A549 treated with CORT108297 at 1 μM for 4 hours (cell line): ENCODE measurements at places on chromosomes 5 and 9. TPM values are rescaled to one million over a fixed set of nuclear protein-coding genes. Genes with fewer than 3 reads are reported as not detected.

The ATP10B gene
- not detected in 5 replicates for total RNA-seq

The SLU7 gene
- total RNA-seq: 37.2 to 72.6 TPM (median 44.1 TPM) in 5 replicates

The C7 gene
- not detected in 5 replicates for total RNA-seq

The DNM1 gene
- total RNA-seq: 78.2 to 96.1 TPM (median 86.9 TPM) in 5 replicates

The GAPVD1 gene
- 11.8 to 17.0 TPM (median 16.0 TPM) in 5 replicates for total RNA-seq

The FRMPD1 gene
- total RNA-seq: 0.03 to 0.05 TPM (median 0.04 TPM) in 4 of 5 replicates, not detected in the other

The ARID3C gene
- 0.15 to 0.25 TPM (median 0.24 TPM) in 4 of 5 replicates, not detected in the other for total RNA-seq

The CYFIP2 gene
- 16.3 to 24.1 TPM (median 21.2 TPM) in 5 replicates for total RNA-seq

The KCNN2 gene
- 0.06 to 0.20 TPM (median 0.12 TPM) in 5 replicates for total RNA-seq

The SYK gene
- total RNA-seq: 0.02 to 0.31 TPM (median 0.09 TPM) in 4 of 5 replicates, not detected in the other

The FSD1L gene
- 3.4 to 4.3 TPM (median 4.0 TPM) in 5 replicates for total RNA-seq

The HMMR gene
- total RNA-seq: 22.8 to 33.6 TPM (median 27.5 TPM) in 5 replicates

The SHISAL2B gene
- total RNA-seq: 0.18 TPM in 1 of 5 replicates, not detected in the others

The ZNF300 gene
- 2.3 to 2.8 TPM (median 2.7 TPM) in 5 replicates for total RNA-seq

The MEGF10 gene
- not detected in 5 replicates for total RNA-seq

The GABRA6 gene
- not detected in 5 replicates for total RNA-seq

The FOXD4L5 gene
- total RNA-seq: 0.03 to 0.07 TPM (median 0.04 TPM) in 3 of 5 replicates, not detected in the others

The PTTG1 gene
- total RNA-seq: 199 to 299 TPM (median 208 TPM) in 5 replicates

The PIP5KL1 gene
- total RNA-seq: 1.4 to 2.4 TPM (median 2.3 TPM) in 5 replicates

The MYOZ3 gene
- 0.06 to 0.31 TPM (median 0.15 TPM) in 4 of 5 replicates, not detected in the other for total RNA-seq

The CDH9 gene
- total RNA-seq: not detected in 5 replicates

The ZNF782 gene
- 1.4 to 2.2 TPM (median 1.8 TPM) in 5 replicates for total RNA-seq

The NEURL1B gene
- total RNA-seq: 2.5 to 3.9 TPM (median 3.3 TPM) in 5 replicates

The CCDC187 gene
- total RNA-seq: 0.01 to 0.02 TPM (median 0.02 TPM) in 3 of 5 replicates, not detected in the others

The SERINC5 gene
- total RNA-seq: 5.2 to 8.0 TPM (median 6.4 TPM) in 5 replicates

The SV2C gene
- not detected in 5 replicates for total RNA-seq

The FGF18 gene
- 0.46 to 0.62 TPM (median 0.55 TPM) in 5 replicates for total RNA-seq

The OTULINL gene
- 6.1 to 8.9 TPM (median 7.9 TPM) in 5 replicates for total RNA-seq

The LRRC26 gene
- 0.61 to 2.2 TPM (median 1.4 TPM) in 5 replicates for total RNA-seq

The BSPRY gene
- total RNA-seq: 0.08 to 0.12 TPM (median 0.09 TPM) in 3 of 5 replicates, not detected in the others

The SPINK7 gene
- total RNA-seq: not detected in 5 replicates

The ADAMTS16 gene
- total RNA-seq: 1.6 to 2.5 TPM (median 1.6 TPM) in 5 replicates

The GHR gene
- 0.02 to 0.05 TPM (median 0.05 TPM) in 3 of 5 replicates, not detected in the others for total RNA-seq

The SPINK4 gene
- 0.28 TPM in 1 of 5 replicates, not detected in the others for total RNA-seq
